ENCODE measurements at places on chromosomes 11 and 22.
A peak's percentile ranks its signal among the peaks of the same experiment; 100 is the strongest.

DNA sequence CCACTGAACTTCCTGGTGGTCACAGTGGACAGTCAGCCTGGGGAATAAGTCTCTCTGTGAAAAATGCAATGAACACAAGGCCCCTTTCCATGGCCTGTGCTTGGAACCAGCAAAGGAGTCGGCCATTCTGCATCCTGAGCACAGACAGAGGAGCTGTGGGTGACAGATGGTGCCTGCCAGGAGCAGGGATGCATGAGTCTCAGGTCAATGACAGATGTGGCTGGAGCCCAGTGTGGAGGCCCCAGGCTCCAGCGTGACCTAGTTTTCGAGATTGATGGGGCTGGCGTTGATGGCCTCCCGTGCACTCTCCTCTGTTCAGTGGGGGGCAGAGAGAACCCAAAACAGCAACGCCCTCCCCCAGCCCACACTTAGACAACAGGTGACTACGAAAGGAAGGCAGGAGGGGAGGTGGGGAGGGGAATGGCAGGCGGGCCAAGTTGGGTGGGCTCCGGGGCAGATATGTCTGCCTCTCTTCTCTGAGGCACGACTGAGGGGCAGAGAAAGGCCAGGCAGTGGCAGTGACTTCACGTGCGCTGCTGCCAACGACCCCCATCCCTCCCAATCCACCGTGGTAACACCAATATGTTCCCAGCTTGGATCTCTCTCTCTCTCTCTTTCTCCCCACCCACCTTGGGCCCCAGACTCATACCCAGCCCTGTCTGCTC is 34.4 kb upstream of the CD5 start:
- DNase-seq = no peak

DNA sequence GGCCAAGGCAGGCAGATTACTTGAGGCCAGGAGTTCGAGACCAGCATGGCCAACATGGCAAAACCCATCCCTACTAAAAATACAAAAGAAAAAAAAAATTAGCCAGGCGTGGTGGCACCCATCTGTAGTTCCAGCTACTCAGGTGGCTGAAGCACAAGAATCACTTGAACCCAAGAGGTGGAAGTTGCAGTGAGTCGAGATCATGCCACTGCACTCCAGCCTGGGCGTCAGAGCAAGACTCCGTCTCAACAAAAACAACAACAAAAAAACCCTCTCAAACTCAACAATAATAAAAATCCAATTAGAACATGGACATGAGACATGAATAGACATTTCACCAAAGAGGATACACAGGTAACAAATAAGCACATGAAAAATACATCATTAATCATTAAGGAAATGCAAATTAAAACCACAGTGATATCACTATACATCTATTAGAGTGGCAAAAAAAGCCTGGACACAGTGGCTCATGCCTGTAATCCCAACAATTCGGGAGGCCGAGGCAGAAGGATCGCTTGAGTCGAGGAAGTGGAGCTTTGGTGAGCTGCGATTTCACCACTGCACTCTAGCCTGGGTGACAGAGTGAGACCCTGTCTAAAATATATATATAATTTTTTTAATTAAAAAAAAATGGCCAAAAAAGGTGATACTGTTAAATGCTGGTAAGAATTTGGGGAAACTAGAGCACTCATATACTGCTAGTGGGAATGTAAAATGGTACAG is 12.7 kb upstream of the SEPTIN5 start:
- DNase-seq = no peak

DNA sequence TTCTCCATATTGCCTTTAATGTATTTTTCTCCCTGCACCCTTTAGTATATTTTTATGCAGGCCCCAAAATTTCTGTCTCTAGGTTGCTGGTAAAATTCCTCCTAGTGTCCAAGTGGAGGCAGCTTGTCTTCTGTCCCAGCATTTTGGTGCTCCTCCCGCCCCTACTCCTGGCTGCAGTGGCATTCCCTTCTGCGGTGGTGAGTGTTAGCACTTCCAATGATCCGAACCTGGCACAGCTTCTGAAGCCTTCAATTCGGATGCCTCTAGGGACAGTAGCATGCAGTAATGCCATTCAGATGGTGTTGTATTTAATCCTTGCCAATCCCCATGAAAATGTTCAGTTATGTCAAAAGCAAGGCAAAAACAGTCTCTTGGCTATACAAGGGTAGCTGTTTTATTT is 5.9 kb downstream of the YWHAH start:
- DNase-seq = no peak

DNA sequence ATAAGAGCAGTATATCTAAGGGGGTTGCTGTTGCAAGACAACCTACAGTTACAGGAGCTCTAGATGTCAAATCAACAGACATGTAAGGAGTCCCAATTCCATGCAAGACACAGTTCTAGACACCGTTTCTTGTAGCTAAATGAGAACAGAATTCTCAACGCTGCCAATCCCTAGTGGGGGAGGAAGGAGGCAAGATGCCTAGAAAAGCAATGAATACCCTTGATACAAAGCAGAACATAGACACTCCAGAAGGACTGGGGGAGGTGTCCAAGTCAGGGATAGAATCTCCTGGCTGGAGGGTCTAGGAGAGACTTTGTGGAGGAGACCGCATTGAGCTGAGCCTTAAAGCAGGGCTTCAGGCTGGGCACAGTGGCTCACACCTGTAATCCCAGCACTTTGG is 280.2 kb downstream of the BUD13 start:
- no peak for DNase-seq

DNA sequence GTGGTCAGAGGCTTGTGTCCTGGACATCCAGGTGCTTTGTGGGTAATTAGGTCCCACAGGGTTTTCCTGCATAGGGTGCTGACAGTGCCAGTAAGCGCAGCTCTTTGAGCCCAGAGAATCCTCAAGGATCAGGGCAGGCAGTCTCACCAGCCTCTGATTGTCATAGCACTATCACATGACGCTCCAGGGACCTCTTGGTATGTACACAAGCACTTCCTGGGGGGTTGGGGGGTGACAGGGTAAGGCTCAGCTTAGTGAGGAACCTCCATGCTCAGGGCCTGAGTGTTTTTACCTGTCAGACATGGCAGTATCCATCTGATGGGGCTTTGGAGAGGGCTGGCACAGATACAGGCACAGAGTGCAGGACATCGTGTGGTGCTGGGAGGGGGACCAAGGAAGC is 27.9 kb upstream of the SUSD2 start:
- DNase-seq = peak; percentile 56

GRCh38 chr11:11480971-11481370 is 127.9 kb upstream of the CSNK2A3 start:
- no peak for DNase-seq

DNA sequence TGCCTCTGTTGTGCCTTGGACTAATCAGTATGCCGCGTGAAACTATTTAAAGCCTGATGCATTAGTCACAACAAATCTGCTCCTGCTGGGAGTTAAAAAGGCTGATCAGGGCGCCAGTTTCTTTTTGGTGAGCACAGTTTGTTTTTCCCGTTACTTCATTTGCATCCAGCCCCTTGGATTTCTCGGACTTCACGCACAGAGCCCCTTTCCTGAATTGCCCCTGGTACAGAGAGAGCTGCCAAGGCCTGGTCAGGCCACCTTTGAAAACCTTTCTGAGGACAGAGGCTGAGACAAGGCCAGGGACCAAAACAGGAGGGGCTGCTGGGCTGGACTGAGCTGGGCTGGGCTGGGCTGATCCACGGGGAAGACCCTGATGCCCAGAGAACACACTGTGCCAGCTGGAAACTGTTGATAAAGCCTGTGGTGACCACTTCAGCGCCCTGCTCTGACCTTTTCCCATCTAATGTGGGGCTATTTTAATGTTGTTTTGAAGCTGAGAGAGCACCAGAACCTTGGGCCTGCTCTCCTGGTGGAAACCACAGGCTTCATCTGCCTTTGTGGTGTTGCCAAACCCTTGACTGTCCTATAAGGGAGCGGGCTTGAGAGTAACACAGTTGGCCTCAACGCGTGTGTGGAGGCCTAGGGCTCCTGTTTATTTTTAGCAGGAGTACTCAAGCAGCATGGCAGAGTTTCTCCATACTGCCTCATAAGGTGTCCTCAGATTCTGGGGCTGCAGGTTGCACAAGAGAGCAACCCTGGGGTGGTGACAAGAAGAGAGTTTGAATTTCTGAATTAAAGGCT is 44.2 kb downstream of the NAV2 start:
- DNase-seq = no peak

DNA sequence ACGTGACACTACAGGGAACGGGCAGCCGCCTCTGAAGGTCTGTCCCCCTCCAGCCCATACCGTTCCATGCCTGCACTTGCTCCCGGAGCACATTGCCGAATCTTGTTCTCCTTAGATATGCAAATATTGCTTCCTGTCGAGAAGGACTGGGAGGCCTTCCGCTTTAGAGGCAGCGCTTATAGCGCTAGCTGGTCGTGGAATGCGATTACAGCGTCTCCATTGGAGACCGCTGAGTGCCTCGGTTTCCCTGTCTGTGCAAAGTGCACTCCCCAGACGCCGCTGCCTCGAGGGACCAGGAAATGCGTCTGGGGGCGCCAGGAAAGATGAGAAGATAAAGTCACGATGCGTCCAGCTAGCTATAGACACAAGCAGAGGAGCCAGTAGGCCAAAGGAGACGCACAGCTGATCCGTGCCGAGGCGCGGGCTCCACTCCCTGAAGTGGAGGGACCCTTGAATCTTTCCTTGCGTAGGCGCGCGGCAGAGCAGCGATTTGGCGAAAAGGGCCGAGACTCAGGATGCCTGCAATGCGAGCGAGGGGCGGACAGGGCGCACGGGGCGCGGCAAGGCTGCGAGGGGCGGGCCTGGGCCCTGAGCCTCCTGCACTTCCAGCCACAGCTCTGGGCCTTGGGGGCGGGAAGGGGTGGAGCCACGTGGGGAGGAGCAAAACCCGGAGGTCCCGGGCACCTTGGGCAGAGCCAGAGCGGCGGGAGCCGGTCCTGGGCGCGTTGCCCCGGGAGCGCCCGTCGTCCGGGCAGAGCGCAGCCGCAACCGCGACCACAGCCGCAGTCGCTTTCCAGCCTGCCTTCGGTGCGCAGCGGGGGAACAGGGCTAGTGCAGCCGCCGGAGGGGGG is at the start of gene RASSF10:
TSS of gene RASSF10 (plus strand) at position 692 of the 851 bp plus-strand sequence. CDS start 261 bp downstream, outside the sequence.
- peak; percentile 37 for DNase-seq

DNA sequence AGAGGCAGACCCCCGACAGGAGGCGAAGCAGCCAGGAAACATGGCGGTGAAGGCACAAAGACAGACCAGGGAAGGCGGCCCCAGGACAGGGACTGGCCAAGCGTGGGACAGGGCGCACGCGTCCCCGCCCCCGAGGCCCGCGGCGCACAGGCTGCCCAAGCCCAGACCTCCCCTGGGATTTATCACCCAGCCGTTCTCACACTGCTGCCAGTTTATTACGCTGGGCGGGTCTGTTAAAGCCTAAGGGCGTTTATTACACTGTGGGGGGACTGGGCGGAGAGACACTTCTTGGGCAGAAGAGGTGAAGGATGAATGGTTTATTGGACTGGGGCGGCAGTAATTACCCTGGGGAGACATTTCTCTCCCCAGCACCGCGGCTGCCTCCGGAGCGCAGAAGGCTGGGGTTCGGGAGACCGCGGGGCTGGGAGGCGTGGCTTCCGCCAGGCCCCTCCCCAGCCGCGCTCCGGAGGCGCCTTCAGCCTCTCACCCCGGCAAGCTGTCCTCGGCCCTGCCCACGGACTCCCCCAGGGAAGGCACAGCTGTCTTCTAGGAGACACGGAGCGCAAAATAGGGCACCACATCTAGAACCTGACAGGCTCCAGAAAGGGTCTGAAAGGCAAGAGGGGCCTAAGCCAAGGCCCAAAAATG is 47.1 kb downstream of the SLC22A12 start:
- no peak for DNase-seq

GRCh38 chr22:50061141-50061823 is 3.2 kb upstream of the TTLL8 start:
- DNase-seq = no peak

DNA sequence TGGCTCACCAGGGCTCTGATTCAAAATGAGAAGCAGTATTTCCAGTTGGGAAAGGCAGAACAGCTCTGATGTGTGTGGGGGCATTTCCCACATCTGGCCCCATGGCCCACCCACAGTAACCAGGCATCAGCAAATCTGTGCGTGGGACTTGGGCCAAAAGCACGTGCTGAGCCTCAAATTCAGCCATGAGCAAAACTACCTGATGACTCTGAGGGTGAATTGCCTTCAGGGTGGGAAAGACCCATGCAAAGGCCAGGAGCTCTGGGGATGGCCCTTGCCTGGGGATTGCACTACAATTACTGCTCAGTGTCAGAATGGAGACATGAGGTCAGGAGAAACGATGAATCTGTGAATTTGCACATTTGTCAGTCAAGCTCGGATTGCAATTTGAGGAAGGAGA is 20.9 kb downstream of the TP53AIP1 start:
- DNase-seq = no peak

DNA sequence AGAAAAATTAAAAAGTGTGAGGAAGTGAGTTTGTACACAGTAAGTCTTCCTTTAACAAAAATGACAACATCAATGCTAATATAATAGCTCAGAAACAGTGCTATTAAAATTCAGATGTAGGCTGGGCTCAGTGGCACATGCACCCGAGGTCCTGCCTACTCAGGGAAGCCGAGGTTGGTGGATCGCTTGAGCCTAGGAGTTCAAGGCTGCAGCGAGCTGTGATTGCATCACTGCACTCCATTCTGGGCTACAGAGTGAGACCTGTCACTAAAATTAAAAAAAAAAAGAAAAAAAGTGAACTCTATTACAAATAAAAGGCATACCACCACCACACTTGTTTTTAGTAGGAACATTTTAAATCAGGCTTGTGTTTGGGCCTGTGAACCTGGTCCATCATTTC is 39.2 kb upstream of the PAX6 start:
- no peak for DNase-seq

DNA sequence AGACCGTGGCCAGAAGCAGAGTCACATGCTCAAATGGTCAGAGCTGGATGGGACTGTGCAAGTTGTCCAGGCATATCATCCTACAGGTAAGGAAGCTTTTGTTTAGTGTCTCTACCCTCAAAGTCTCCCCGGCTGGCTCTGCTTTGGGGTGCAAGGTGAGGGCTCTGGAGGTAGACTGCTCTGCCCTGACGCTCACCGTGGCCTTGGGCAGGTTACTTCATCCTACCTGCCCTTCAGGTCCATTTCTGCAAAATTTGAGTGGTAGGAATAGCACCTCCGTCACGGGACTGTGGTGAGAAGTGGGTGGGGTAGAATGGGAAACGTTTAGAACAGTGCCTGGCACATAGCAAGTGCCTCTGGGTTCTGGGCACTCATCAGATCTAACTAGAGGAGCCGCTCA is 42.2 kb downstream of the NAT10 start:
- no peak for DNase-seq

GRCh38 chr11:9720290-9720630 is 56.4 kb downstream of the SWAP70 start:
- no peak for DNase-seq

Measured in activated CD4-positive, alpha-beta T cell treated with anti-CD3 and anti-CD28 coated beads for 36 hours (primary cell).